ENCODE measurements at places on chromosomes 2 and 18. TPM values are rescaled to one million over a fixed set of nuclear protein-coding genes. Genes with fewer than 3 reads are reported as not detected.
A peak's percentile ranks its signal among the peaks of the same experiment; 100 is the strongest.

PLCL1 gene
- polyA plus RNA-seq = 19.0 TPM

GRCh38 chr2:1662606-1663180 lies 81.6 kb downstream of the PXDN start:
- no peak for DNase-seq

FBXO48 gene
- polyA plus RNA-seq = 1.9 TPM

REG1B gene
- not detected for polyA plus RNA-seq

DNA sequence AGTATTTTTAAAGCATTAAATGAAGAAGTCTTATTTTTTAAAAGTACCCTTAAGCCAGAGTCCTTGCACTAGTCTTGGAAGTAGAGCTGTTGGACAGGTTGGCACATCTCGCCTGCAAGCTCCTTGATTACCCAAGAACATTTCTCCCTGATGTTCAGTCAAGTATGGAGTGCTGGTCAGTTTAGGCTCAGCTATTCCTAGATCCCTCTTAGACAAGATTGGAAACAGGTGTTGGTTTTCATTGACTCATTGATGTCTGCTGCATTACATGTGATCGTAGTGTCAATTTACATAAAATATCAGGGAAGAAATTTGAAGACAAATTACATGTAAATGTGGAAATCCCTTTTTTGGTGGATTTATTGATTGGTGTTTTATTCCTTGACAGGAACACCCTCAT lies 170.4 kb downstream of the ZNF407 start:
- DNase-seq = no peak

- DNase-seq = no peak
Measured at GRCh38 chr2:27959496-27959895, 69.0 kb downstream of the BABAM2 start.

DNA sequence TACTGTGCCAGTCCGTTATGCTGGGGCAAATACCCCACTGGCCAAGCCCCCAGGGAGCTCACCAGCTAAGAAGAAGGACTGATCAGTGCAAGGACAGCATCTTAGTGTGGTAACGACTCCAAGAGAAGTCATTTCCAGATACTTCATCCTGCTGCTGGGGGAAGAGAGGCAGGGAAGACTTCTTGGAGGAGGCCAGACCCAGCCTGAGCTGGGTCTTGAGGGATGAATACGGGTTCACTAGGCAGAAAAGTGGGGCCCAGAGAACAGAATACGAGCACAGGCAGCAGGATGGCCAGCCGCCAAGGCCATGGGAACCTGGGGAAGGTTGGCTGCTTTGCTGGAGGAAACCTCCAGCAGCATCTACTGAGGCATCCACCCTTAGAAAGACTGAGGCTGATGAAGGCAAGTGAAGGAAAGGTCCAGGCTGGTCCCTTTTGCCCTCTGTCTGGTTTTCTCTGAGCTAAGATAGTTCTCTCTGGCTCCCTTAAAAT lies 84.1 kb downstream of the GLI2 start:
- no peak for DNase-seq

- DNase-seq = peak; percentile 36
Measured at GRCh38 chr2:16281451-16282335, 341.3 kb downstream of the MYCN start.

DNA sequence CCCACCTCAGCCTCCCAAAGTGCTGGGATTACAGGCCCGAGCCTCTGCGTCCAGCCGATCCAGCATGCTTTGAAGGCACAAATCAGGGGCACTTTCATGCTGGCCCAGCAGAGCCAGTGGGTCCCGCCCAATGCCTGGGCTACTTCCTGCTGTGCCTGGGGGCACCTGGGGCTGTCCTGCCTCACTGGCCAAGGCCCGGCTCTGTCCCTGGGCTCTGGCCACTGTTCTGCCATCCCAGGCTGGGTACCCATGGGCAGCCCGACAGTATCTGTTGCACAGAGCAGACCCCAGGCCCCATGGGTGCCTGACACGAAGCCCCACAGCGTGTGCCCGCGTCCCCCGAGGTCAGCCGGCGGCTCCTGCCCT lies 6.8 kb upstream of the GAL3ST2 start:
- DNase-seq = no peak

- DNase-seq = no peak
Measured at GRCh38 chr18:29693334-29693733, 1349.2 kb downstream of the DSC3 start.

TMEM169 gene
- polyA plus RNA-seq = 14.6 TPM

DNA sequence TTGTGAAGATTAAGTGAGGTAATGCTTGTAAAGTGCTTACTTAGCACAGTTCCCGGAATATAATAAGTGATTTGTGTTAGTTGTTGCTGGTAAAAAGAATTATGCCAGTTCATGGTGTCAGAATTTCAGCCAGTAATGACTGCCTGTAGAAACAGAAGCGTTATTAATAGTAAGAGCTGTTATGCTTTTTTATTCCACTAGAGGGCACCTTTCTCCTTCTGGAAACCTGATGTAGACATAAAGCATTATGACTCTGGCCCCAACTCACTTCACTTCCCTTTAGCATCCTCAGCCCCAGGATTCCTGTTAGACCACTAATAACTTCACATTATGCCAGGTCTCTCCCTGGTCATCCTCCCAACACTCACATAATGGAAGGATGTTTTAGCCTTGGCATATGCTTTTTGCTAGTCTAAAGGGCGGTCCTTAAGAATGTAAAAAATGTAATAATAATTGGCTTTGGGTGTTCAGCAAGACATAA lies 34.9 kb downstream of the C18orf54 start:
- peak; percentile 51 for DNase-seq

DNA sequence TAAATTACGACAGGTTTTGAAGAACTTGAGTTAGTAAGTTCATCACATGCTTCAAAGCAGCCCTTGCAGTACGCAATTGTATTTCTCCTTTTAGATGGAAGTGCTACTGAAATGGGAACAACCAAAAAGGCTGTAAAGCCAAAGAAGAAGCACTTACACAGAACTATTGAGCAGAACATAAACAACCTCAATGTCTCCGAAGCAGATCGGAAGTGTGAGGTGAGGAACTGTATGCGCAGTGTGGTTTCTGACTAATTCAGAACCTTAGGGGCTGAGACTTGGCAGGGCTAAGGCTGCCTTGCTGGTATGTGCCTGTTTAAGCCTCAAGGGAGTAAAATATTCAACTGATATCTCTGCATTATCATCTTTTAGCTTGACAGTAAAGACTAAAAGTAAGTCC lies 8.4 kb downstream of the NCAPH start:
- no peak for DNase-seq

- no peak for DNase-seq
Measured at GRCh38 chr2:236858661-236859060, 227.0 kb upstream of the COPS8 start.

DNA sequence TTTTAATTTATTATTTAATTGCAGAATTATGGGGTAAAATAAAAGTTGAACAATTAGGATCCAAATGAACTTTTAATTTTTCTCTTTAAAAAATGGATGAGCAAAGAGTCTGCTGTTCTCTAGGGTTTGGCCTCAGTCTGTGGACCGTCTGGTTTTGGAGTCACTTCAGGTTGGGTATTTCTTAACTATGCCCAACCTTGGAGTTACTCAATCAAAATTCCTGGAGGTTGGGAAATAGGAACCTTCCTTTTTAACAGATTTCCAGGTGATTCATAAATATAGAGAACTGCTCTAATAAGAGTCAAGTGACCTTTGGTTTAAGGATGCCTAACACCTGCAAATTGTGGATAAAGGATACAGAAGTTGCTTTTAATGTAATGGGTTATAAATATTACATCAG lies 241.5 kb upstream of the GCFC2 start:
- DNase-seq = no peak

SEMA4F gene
- polyA plus RNA-seq = 7.2 TPM

LGALSL gene
- polyA plus RNA-seq = 39.4 TPM

DNA sequence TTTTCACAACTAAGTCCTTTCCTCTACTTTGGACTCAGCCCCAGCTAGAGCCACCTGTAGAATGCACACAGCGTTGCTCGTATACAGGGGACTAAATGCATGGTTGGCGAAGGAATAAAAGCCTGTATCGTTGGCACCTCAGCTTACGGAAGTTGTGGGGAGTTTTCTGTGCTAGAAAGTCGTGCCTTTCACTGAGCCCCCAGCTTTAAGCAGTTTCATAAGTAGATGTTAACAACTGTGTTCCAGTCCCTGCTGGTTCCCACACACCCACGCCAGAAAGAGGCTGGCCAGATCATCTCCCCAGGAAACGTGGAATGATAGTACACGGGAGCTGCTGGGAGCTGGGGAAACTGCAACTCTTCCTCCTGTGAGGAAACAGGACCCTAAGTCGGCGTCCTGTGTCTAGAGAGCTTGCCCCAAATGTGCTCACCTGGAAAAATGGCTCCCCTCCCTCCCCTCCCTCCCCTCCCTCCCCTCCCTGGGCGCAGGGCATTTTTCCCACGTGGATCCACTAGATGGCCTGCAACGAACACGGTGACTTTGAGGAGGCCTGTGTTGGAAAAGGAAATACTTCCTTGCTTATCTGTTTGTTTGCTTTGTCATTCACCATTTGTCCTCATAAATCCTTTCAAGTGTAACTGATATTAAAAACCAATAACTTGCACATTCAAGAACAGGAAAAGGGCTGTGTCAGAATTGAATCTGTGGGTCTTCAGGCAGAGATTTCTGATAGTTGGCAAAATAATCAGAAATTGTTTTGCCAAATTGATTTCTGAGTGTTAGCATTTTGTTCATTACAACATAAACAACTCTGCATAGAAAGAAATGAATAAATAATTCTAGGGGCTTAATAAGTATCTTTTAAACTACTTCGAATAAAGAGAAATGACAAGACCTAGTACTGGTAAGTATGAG lies 43.9 kb upstream of the RFX8 start:
- DNase-seq = peak; percentile 43

PIEZO2 gene
- polyA plus RNA-seq = 14.7 TPM

DNA sequence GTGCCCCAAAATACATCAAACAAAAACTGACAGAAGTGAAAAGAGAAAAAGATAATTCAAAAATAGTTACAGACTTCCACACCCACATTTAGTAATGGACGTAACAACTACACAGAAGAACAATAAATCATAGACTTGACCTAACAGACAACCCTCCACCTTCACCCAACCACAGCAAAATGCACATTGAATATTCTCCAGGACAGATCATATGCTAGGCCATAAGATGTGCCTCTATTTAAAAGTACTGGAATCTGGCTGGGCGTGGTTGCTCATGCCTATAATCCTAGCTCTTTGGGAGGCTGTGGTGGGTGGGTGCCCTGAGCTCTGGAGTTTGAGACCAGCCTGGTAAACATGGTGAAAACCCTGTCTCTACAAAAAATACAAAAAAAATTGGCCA lies 20.0 kb downstream of the SLC66A2 start:
- DNase-seq = no peak

DNA sequence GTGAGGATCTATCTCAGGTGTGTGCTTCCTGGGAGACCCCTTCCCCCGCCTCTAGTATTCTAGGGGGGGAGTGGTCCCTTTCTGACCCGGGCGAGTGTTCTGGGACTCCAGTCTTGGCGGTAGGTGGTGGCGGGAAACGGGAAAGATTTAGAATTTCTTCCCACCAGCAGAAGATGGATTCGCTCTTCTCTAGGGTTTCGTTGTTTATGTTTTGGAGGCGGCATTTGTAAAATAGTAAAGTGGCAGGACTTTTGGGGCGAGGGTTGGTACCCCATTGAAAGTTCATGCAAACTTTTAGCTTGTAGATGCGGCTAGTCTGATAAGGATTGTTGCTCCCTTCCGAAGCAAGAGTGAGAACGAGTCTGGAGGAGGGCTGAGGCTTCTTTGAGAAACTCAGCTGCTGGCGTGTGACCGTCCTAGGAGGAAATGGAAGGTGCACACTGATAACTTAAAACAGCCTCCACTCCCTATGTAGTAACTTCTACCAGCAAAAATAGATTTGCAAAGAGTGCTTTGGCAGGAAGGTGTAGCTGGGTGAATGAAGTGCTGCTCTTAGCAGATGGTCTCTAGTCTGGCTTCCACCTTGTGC lies 412 bp downstream of the GPD2 start:
- DNase-seq = no peak

- no peak for DNase-seq
Measured at GRCh38 chr2:230924470-230925341, at the start of gene GPR55. Gene GPR55 (minus strand): TSS chr2:230925242. CDS start chr2:230910962, 14,280 bp downstream.

- DNase-seq = no peak
Measured at GRCh38 chr2:165746501-165746900, 47.5 kb downstream of the GALNT3 start.

GRCh38 chr2:113768770-113769169 lies 12.3 kb upstream of the SLC35F5 start:
- DNase-seq = no peak

DNA sequence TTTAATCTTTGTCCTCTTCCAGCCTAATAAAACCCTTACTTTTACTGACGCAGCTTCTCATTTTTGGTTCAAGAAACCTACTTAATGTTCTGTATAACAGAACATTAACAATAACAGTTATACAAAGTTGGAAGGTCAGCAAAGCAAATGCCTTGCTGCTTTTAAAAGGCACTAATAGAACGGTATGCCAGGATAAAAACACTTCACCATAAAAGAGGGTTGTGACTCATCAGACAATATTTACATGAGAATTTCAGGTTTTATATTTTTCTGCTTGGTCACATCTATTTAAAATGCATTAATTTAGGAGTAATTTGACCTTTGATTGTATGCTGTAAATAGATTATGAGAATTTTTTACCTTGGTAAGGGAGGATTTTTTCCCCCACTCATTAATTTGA lies 3.0 kb downstream of the KLHL41 start:
- DNase-seq = no peak

DNA sequence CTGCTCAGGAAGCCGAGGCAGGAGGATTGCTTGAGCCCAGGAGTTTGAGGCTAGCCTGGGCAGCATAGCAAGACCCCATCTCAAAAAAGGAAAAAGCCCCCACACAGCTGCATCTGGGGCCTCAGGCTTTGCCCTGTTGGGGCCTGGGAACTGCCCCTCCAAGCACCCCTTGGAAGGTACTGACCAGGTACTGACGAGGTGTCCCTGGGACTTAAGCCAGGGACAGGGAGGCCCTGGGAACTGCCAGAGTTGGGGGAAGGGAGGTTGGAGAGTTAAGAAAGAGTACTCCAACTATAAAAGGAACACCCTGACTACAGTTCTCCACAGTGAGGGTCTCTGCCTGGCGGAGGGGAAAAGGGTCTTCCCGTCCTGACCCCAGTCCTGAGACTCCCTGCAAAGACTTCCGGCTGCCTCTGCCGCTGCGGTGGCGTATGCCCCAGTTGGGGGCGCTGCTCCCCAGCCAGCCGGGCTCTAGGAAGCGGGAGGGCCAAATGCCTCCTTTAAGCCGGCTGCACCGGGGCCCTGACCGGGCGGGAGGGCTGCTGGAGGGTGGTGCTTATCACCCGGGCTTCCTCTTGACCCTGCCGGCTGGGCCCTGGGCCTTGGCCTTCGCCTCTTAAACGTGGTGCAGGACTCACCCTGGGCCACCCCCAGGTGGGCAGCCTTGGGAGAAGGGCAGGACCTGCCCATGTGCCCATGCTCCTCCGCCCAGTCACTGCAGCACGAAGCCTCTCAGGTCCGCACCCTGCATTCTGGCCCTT lies 12.8 kb downstream of the SLC30A3 start:
- no peak for DNase-seq
